ENCODE measurements at places on chromosomes 12 and 14.

- H3K4me3 ChIP-seq: peak overlapping the region; percentile 97
- no peaks in the 10 kb centered on the region for H3K36me3 ChIP-seq
- H3K27me3 ChIP-seq: peaks cover 16% of the 10 kb centered on the region
- H3K4me1 ChIP-seq: peaks cover 41% of the 10 kb centered on the region
These were observed 2.2 kb downstream of the PRMT8 start for GRCh38 chr12:3493043-3493858.

DNA sequence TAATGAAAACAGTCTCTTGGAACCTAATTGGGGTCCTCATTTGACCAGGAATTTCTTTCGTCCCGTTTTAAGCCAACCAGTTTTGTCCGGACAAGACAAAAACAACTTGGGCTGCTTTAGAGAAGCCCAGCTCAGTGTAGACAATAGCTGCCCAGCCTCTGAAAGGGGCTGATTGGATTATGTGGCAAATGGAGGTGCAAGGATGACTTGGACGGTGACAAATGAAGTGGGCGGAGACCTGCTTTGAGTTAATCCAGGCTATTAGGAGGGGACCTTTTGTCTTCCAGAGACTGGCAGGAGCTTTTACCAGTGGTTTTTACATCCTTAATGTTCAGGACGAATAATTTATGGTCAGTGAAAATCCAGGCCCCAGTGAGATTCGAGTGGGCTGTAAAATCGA, 4.8 kb downstream of the MEG3 start:
- no peak for DNase-seq
- H3K27ac ChIP-seq: no peak overlapping the region
- peaks cover 10% of the 10 kb centered on the region for H3K4me1 ChIP-seq

DNA sequence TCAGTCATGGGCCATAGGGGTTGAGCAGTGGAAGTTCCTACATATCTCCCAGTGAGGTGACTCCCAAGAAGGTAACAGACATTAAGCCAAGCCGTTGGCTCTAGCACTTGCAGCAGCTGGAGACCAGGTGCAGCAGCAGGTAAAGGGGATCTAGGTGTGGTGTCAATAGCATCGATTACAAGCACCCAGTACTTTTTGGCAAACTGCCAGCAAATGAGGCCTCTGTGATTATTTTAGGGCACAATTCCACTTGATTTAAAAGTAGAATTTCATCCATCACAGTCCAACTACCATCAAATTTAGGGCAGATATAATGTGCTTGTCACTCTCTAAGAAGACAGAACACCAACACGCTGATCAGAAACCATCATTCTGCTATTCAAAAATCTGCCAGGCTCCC, 224.1 kb upstream of the EGLN3 start:
- H3K4me3 ChIP-seq: no peak overlapping the region
- H3K36me3 ChIP-seq: no peaks in the 10 kb centered on the region
- H3K27me3 ChIP-seq: no peaks in the 10 kb centered on the region
- DNase-seq: no peak
- H3K27ac ChIP-seq: no peak overlapping the region

- DNase-seq: no peak
- H3K27me3 ChIP-seq: no peaks in the 10 kb centered on the region
- no peak overlapping the region for H3K27ac ChIP-seq
- no peak overlapping the region for H3K4me3 ChIP-seq
These were observed 167.2 kb upstream of the BMP4 start for GRCh38 chr14:54123841-54124240.

DNA sequence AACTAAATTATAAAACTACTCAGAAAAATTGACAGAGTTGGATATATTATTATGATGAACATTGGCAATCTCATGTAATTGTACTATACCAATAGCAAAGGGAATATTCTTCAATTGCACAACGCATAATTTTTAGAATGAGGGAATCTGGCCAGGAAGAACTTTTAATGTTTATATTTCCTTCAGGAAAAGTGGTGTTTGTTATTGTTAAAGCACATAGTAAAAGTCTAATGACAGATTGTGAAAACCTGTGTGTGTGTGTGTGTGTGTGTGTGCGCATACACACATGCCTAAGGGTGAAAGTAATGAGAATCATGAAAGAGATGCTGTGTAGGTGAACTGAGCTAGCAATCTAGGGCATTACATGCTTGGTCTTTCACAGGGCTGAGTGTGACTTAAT, 877.7 kb downstream of the SLC6A15 start:
- no peak for DNase-seq
- no peaks in the 10 kb centered on the region for H3K4me1 ChIP-seq
- no peaks in the 10 kb centered on the region for H3K27me3 ChIP-seq
- peaks cover 4% of the 10 kb centered on the region for H3K36me3 ChIP-seq
- no peak overlapping the region for H3K4me3 ChIP-seq

Data from glutamatergic neuron (in vitro differentiated cells).